HL-60 (cell line): ENCODE measurements at places on chromosomes 7 and 10.

- DNase-seq, result no peak
These were observed 77.6 kb downstream of the RNF216 start for GRCh38 chr7:5703572-5704533.

DNA sequence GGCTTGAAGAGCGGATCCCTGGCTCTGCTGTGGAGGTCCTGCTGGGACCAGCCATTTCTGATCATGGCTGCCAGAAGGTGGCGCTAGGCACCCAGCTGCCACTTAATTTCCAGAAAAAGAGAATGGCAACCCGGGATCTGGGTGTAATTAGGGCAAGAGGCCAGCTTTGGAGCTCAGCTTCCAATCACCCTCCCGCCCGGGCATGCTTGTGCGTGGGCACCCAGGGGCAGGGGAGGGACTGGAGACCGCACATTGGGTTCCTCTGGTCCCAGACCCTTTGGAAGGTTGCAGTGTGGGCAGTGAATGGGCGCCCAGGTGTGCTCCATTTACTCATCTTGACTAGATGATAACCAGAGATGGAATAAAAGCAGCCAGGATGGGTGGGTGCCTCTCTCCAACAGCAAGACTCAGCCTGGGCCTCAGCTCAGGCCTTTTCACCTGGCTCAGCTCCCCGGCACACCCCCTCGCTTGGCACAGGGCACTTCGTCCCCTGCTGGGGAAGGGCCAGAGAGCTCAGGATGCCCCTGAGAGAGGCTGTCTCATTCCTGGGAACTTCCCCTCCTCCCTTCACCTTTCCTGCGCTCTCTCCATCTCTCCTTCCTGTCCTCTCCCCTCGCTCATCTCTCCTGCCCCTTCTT lies 14.7 kb downstream of the FAM241B start:
- DNase-seq, result no peak

- no peak for DNase-seq
These were observed 508.7 kb upstream of the SEMA3D start for GRCh38 chr7:85695533-85695932.

DNA sequence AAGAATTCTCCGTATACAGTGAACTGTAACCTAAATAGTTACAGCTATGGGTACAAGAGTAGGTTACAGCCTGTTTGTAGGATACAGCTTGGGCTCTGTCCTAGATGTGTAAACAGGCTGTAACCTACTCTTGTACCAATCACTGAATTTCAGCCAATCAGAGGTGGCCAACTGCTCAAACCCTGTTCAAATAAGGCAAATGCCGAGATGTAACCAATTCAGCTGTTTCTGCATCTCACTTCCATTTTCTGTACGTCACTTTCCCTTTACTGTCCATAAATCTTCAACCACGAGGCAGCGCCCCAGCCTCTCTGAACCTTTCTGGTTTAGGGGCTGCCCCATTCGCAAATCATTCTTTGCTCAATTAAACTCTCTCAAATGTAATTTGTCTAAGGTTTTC lies 8.3 kb upstream of the MMP21 start:
- no peak for DNase-seq

GRCh38 chr7:94530109-94530508 lies 20.5 kb downstream of the CASD1 start:
- no peak for DNase-seq

DNA sequence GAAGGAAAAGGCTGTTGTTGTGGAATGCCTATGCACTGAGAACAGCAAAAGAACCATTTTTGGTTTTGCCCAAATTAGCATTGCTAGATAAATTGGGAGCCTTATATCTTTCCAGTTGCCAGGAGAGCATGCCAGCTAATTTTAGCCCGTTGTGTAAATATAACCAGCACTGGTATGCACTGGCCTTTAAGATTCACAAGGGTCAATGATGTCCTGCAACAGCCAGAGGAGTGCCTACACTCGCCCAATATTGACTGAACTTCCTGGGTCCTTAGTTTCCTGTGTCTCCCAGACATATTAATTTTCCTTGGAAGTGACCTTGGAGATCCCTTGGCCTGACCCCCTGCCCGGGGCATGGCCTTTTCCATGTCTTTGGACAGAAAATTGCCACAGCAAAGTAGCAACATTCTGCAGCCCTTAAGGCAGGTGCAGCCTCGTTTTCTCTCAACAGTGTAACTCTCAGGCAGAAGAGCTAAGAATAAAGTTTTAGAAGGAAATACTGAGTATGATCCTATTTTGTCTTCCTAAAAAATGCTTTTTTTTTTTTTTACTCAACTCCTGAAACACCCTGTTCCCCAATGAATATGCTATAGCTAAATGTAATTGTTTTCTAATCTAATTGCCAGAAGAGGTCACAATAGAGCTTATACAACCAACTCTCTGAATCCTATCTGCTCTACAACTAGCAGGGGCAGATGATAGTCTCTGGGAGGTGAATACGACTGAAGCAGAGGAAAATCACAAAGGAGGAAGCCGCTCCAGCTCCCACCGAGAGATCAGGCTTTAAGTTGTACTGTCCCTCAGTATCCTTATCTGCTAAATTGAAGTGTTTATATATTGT lies 131.9 kb upstream of the PCGF5 start:
- no peak for DNase-seq

DNA sequence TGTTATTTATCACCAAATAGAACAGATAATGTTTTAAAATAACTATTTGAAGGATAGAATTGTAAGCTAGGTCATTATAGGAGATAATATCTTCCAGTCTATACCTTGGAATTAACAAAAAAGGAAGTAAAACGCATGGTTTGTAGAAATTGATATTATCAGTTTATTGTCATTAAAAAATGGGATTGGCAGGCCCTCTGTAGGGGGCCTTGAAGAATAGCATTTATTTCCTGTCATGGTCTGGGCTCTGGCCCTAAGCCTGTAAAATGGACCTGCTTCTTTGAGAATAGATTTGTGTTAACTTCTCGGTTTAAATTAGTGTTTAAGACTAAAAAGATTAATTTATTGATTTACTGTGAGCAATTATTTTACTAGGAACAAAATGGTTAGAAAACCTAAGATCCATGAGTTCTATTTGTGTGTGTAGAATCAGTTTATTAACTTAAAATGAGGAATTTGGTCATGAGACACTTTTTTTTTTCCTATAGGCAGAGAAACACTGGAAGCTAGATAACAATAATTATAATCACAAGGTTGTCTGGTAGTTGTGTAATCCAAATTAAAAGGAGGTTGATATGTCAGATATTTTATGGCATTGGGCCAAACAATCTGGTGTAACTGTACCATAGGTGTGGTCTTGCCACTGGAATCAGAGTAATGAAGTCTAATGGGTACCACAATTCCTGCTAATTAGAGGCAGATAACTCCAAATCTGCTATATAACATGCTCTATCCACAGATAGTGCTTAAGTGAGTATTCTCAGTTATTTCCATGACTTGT lies 197.4 kb upstream of the FOXP2 start:
- DNase-seq, result no peak

DNA sequence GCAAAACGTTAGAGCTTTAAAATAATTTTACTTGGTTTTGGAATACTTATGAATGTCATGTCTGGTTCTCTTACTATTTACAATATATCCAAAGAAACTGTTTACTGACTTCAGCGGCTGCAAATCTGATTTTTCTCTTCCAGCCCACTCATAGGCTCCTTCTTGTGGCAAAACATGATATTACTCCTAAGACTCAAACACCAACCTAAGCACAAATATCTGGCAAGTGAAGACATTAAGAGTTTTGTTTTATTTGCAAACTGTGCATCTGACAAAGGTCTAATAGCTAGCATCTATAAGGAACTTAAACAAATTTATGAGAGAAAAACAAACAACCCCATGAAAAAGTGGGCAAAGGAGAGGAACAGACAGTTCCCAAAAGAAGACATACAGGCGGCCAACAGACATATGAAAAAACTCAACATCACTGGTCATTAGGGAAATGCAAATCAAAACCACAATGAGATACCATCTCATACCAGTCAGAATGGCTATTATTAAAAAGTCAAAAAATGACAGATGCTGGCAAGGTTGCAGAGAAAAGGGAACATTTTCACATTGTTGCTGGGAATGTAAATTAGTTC lies 20.3 kb upstream of the GJC3 start:
- DNase-seq, result no peak

DNA sequence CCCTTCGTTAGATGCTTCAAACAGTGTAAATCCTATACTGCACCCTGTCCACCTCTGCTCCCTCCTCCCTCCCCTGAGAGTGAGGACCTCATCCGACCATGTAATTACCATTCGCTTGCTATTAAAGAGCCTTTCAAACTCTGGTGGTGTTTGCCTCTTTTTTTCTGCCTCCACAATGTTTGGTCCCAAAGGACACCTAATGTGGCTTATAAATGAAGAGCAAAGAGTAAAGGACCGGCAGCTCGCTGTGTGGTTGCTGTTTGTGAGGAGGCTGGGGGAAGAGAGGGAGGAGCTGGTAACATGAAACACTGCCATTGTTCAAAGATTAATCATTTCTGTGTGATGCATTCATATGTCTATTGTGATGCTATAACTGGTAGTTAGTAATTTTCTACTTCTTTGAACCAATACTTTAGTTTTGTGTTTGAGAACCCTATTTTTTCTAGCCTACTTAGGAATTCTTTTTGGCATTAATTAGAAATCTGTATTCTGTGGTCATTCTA lies 27.9 kb downstream of the MTURN start:
- no peak for DNase-seq

DNA sequence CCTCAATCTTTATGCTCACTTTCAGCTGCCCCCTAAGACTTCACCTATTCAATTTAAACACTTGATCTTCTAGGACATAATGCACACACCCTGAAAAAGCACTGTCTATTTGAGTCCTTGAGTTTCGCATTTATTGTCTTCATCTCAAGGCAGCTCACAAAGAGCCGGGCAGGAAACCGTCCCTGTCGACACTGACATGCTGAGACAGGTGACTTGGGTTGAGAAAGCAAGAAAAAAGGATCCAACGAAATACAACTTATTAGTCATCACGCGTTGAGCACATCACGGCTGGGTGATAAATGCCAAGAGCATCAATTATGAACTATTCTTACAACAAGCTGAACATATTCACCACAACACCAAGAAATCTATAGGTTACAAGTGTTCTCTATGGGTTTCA lies 91.1 kb downstream of the CALN1 start:
- no peak for DNase-seq

DNA sequence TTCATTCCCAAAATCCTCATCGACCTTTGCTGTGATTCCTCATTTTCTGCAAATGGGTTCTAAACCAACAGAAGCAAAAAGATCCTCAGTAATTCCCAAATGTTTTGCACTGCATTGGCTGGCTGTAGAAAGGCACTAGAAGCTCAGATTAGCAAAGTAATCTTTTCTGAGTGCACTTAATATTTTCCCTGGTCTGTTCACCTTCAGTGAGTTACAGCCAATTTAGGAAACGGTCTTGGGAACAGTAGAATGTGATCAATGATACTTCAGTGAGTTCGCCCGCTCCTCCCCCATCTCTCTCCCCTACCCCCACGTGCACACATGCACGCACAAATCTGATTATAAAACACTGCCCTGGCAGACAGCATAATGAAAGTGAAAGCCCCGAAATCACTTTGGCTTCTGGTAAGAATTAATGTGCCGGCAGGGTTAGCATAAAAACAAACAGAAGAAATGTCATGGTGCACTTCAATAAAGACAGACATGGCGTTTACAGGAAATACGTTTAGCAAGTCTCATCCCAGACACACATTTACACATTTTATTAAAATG lies 201.3 kb upstream of the CDCA7L start:
- DNase-seq, result no peak

DNA sequence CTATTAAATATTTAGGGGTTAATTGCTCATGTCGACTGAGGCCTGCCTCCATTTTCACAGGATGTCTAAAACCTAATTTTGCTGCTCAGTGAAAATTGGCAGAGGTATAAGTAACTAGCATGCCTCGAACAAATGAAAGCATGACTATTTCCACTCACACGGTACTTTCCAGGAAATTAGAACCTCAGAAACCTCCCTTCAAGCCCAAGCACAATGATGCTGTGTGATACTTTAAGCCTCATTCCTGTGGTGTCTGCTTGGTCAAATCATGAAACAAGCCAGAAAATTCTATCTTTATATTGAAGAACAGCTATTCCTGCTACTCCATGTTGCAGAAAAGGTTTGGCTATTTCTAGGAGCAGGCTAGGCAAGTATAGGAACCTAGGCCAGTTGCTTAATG lies 203.0 kb downstream of the SORCS3 start:
- no peak for DNase-seq

DNA sequence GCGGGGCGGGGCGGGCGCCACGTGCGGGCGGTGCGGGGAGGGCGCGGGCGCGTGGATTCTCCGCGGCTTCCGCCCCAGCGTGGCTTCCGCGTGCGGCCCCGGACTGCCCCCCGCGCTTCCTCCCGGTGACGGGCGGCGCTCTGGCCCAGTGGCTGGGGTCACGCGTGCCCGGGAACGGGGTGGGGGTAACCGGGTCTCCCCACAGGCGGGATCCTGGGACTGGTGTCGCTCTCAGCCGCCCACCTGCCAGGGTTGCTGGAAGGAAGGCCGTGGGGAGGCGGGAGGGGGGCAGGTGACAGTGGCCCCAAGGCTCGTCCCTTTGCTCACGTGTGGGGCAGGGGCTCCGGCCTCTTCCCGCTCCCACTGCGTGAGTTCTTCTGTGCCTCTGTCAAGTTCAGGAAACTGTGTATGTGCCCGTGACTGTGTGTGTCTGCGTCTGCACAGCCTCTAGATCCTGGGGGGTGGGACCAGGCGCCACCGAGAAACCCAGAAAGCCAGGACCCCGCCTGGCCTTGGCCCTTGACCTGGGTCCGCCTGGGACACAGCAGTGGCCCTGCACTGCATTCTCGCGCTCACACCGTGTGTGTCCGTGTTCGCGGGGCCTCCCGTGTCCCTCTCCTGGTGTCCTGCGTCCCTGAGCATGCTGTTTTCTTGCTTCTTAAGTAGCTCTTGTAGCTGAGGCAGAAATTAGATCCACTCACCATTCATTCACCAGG lies 919 bp downstream of the MAFK start:
- peak; percentile 38 for DNase-seq

GRCh38 chr7:2619116-2619515 lies 12.7 kb upstream of the TTYH3 start:
- DNase-seq, result no peak

DNA sequence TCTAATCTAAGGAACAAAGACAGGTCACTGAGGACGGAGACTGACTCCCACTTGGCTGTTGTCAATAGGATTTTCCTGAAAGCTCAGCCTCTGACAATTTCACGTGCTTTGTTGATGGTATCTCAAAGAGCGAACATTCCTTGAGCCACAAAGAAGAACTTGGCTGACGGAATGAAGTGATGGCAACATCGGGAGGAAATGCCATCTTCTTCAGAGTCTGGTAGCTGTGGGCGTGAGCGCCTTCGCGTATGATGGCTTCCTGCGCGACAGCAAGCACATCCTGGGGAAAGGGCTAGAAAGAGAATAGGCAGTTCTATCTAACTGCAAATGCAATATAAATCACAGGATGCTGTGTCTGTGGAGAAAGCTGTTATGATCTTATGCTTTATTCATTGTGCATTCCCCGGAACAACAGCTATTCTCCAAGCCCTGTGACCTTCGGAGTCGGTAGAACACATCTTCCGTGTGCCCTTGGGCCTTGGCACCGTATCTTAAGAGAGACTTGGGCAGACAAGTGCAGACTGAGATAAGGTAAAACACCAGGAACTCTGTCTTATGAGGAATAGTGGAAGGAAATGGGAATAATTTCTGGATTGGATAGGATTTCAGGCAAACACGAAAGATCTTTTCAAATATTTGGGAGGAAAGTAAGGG lies 19.6 kb upstream of the GTPBP4 start:
- no peak for DNase-seq
